ENCODE measurements at places on chromosomes 4 and X.

- DNase-seq, result no peak
Observed at GRCh38 chr4:125316791-125317524, 2.2 kb downstream of the FAT4 start.

DNA sequence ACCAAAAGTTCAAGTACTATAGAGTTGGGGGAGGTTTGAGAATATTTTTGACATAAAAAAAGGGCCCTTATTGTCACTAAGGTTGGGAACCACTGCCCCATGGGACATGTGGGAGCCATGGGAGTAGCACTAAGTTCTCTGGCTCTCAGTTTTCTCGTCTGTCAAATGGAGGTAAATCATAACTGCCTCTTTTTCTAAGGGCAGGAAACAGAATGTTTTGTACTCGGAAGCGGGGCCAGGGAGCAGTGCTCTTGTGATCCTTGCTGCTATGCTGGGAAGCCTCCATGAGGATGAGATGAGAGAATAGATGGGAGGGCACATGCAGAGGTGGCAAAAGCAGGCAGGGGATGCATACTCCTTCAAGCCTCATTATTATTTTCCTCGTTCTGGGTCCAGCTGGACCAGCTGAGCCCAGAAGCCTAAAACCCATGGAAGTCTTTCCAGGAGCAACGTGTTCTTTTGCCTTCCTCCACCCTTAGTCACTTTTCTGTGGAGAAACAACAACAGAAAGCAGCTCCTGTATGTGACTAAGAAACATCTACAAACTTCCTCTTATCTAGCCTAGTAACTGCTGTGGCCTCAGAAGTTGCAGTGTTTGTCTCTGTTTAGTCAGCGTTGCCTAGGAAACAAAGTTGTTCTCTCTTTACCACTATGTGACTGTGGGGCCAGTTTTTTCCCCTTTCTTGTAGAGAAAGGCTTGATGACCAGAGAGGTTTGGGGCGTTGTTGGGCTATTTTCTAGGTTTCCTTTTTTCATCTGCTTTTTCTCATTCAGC lies 64.8 kb downstream of the TSC22D3 start:
- peak; percentile 29 for DNase-seq

GRCh38 chr4:185958094-185958747 lies 110.7 kb upstream of the TLR3 start:
- DNase-seq, result no peak

- no peak for DNase-seq
Observed at GRCh38 chr4:159697322-159698283, 594.7 kb downstream of the RAPGEF2 start.
